ENCODE measurements at places on chromosomes 12 and 14.

DNA sequence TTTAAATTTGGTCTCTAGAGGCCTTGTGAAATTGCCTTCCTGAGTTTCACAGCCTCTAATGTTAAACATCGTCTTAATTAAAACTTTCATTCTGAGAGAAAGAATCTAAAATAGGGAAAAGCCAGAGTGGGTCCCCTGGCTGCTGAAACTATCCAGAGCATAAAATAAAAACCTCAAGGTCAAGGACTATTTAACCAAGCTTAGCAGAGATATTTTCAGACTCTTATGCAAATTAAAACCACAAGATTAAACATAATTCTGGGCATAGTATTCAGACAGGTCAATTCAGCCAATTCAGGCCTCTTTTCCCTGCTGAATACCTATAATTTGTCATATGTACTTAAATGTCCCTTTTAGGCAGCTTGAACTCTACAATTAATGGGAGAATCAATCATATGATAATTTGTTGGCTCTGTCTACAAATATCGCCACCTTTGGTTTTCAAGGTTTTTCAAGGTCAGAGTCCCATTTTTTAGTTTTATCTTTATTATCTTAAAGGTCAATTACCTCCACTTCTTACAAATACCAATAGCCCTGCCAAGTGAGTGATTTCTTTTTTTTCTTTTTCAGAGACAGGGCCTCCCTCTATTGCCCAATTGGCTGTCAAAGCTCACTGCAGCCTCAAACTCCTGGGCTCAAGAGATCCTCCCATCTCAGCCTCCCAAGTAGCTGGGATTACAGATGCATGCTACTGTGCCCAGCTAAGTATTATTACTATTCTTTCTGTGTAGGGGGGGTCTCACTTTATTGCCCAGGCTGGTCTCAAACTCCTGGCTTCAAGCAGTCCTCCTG, 257.1 kb downstream of the PHLDA1 start:
- DNase-seq = no peak
- H3K36me3 ChIP-seq = no peaks in the 10 kb centered on the region
- H3K4me3 ChIP-seq = no peak overlapping the region
- no peaks in the 10 kb centered on the region for H3K4me1 ChIP-seq

DNA sequence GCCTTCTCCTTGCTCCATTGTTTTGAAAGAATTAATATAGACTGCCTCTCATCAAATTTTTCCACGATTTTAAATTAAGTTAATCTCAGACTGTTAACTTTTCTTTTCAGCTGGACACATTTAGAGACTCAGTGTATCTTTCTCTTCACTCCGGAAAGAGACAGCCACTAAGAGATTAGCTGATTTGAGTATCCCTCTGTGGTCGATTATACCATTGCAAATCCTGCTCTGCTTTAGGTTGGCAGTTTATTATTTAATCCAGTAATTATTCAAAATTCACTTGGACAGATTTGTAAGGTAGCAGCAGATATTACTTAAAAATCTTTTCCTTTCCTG, 588 bp upstream of the TWF1 start:
- peaks cover 18% of the 10 kb centered on the region for H3K4me1 ChIP-seq
- H3K4me3 ChIP-seq = peak overlapping the region; percentile 98
- no peak for DNase-seq
- peak overlapping the region; percentile 98 for H3K27ac ChIP-seq
- H3K36me3 ChIP-seq = peaks cover 2% of the 10 kb centered on the region
- no peaks in the 10 kb centered on the region for H3K27me3 ChIP-seq

GRCh38 chr14:39755269-39755878, 323.1 kb upstream of the FBXO33 start:
- no peaks in the 10 kb centered on the region for H3K36me3 ChIP-seq
- no peaks in the 10 kb centered on the region for H3K4me1 ChIP-seq
- no peak overlapping the region for H3K4me3 ChIP-seq
- H3K27me3 ChIP-seq = no peaks in the 10 kb centered on the region

- H3K36me3 ChIP-seq = no peaks in the 10 kb centered on the region
- H3K4me3 ChIP-seq = peak within 1 kb of the TSS; percentile 29
- H3K27ac ChIP-seq = no peak within 1 kb of the TSS
- no peak for DNase-seq
Observed at GRCh38 chr14:104604458-104605449, at the start of gene TMEM179. TMEM179 (minus strand) TSS chr14:104604772; CDS start chr14:104604741, 31 bp downstream.

DNA sequence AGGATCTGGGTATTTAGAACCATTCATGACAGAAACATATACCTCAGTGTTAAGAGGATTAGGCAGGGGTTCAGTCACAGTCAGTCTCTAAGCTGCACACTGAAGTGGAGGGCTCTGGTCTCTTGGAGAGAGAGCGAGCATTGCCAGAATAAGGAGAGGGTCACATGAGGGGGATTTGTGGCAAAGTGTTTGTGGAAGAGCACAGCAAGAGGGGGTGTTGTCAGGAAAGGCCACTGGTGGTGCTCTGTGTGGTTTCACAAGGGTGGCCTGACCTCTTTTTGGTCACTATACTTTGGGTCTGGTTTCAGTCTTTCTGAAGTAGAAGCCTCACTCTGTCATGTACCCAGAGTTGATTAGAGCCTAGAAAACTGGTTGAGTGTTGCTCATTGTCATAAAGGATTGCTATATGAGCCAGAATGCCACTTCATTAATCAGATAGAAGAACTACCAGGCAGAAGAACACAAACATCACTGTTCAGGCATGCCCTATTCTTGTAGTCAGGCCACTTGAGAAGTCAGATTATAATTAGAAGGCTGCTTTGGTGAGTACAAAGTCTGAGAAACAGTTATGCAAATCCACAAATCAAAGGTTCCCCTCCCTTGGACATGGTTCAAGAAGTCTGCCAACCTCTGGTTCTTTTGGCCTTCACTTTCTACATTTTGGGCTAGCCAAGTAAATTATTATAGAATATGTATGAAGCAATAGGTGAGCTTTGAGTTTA, 8.4 kb downstream of the TMEM19 start:
- peaks cover 14% of the 10 kb centered on the region for H3K36me3 ChIP-seq
- no peak for DNase-seq
- no peak overlapping the region for H3K27ac ChIP-seq
- peaks cover 2% of the 10 kb centered on the region for H3K4me1 ChIP-seq
